T1000 (cell line): ENCODE measurements at places on chromosomes 1 and 21.
A peak's percentile ranks its signal among the peaks of the same experiment; 100 is the strongest.

DNA sequence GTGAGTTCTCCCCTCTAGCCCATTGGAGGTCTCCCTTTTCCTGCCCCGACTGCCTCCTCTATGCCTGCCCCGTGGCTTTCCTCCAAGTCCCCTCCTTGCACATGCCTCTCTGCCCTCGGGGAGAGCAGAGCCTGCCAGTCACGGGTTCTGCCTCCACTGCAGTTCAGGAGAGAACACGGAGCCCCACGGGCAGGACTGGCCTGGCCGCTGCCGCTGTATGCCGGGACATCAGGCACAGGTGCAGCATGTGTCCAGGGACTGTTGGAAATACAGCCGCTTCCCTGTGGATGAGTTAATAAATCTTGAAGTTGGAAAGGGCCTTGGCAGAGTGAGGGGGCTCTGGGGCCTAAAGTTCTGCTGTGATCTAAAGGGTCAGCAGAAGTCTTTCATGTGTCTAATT lies 676.6 kb downstream of the MATN1 start:
- DNase-seq: no peak

DNA sequence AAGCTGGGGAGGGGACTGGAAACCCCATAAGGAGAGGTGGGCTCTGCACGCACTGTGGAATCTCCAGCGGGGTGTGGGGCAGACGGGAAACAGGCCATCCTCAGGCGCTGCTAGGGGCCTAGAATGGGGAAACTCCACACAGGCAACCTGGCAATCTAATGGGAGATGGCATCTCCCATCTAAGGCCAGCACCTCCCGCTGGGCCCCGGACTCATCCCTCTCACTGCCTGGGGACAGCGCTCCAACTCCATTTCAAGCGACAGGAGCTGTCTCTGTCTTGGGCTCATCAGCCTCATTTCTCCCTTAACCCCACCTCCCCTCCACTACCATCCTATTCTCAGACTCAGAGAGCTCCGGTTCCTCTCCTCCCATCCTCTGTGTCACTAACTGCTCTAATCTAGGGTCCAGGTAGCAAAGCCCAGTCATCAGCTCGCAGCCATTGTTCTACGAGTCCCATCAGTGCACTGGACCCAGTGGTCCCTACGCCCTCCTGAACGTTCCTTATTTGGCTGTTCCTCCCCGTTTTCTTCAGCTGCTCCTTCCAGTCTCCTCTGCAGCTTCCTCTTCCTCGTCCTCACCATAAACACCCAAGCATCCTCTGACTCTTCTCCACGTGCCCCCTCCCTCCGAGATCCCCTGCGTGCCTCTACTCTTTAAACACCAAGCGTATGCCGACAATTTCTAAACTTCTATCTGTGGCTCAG lies 93.4 kb upstream of the CASZ1 start:
- DNase-seq: no peak

DNA sequence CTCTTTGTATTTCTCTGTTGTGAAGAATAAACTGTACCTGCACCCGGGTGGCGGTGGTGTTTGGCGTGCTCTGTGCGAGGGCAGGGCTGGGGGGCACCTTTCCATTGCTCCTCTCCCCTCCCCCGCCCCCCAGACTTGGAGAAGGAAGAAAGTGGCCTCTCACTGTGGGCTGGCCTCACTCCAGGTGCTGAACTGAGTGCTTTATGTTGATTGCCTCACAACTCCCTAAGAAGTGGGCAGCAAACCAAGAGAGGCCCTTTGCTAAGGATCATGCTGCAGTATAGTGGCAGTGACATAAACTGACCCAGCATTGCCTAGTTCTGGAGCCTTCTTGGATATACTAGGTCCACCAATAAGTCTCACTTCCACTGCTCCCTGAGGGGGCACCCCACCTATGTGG lies 20.2 kb downstream of the A3GALT2 start:
- no peak for DNase-seq

DNA sequence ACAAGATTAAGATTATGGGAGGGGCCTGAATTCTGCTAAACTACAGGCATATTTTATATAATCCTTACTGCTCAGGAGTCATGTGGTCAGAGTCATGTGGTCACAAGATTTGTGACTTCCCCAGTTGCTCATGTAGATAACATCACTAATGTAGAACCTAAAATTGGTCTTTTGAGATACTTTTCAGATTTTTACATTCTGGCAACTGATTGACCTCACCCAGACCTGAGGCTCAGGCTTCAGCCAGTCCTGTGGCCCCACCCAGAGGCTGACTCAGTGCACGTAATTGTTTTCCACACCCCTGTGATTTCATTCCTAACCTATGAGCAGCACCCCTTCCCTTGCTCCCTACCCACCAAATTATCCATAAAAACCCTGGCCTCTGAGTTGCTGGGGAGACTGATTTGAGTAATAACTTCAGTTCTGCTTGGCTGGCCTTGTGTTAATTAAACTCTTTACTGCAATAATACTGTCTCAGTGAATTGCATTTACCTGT lies 41.7 kb upstream of the ZNF326 start:
- peak; percentile 83 for DNase-seq

GRCh38 chr1:50289495-50289894 lies 133.7 kb downstream of the DMRTA2 start:
- DNase-seq: no peak

DNA sequence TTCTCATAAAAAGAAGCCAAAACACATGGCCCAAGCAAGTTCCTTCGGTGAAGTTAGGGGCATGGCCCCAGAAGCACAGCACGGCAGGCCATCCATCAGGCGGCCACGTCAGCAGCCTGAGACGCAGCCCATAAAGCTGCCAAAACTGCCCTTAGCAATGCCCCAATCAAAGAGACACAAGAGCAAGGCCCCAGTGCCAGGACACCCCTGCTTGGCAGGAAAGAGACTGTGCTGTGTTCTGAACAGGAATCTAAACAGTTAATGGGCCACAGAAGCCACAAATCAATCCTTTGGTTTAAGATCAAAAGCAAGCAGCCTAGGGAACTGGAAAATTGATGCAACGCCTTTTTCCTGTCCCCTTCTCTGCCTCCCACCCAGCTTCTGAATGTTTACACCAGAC lies 497.0 kb upstream of the USP24 start:
- DNase-seq: no peak
